Liver (tissue), 10 donors: ENCODE measurements at places on chromosomes 13 and 19.

- no peak for DNase-seq
Observed at GRCh38 chr13:98825659-98826058, 73.2 kb upstream of the SLC15A1 start.

DNA sequence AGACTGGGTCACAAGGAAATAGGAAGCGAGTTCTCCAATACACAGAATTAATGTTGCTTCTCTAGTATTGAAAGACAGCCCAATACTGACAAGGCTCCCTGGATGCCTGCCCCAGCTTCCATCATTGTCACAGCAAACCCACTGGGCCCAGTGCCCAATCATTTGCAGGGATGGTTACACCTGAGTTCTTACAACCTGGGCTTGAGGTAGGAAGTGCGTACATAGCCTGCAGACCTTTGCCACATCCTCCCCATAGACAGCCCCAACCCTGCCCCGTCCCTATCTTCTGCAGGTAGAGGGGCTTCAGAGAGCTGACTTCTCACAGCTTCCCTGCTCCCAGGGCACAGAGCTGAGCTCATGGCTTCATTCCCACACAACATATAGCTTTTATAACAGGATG is 108.1 kb upstream of the UBL3 start:
- no peak for DNase-seq

- no peak for DNase-seq
Observed at GRCh38 chr19:50486823-50487515, 10.3 kb upstream of the GARIN5A start.

DNA sequence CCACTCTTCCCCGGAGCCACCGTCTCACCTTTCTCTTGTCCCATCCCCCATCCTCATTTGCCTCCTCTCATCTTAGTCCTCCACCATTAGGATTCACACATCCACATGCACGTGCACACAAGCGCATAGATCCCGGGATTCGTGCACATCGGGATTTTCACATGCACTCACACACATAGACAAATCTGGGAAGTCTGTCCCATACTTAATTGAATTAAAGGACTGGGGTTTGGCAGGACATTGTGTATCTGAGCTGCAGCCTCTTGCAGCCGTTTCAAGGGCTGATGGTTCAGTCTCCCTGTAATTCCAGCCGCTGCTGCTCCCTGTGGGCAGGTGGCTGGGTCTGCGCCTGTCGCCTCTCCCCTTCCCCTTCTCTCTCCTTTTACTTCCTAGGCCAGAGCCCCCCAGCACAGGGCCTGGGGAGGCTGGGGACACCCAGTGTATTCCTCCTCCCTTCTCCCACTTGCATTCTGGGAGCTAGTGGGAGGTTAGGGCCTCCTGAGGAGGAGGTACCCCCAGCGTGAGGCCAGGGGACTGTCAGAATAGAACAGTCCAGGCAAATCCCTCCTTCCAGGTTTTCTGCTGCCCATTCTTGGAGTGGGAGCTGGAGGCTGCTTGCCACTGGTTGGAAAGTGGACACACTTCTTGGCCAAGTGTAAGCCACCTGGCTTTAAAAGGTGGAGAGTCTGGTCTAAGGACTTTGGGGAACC is 43.6 kb downstream of the LYL1 start:
- DNase-seq = no peak

DNA sequence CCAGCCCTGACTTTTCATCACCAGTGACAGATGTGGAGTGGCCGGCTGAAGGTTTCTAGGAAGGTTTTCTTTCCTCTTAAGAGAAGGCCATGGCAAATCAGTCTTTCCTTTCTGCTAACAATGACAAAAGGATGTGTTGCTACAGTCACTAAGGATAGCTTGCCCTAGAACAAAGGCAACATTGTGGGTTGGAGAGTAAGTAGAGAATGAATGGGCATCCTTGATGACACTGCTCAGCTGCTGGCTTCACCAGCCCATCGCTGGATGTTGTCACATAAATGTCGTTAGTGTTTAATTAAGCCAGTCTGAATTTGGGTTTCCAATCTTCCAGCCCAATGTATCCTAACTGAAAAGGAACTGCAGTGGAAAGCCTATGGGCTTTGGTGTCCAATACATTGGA is 168.4 kb downstream of the ZIC5 start:
- no peak for DNase-seq

GRCh38 chr19:48379058-48379457 is 12.3 kb downstream of the KDELR1 start:
- no peak for DNase-seq

GRCh38 chr19:14112051-14112808 is 5.3 kb downstream of the PRKACA start:
- no peak for DNase-seq

DNA sequence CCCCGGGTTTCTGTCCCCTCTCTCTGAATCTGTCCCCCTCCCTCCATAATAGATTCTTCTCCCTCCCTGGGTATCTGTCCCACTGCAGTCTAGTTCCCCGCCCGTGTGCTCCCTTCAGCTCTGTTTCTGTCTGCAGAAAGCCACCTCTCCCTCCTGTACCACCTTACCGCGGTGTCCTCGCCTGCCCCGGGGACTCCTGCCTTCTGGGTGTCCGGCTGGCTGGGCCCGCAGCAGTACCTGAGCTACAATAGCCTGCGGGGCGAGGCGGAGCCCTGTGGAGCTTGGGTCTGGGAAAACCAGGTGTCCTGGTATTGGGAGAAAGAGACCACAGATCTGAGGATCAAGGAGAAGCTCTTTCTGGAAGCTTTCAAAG is 1.3 kb downstream of the FCGRT start:
- no peak for DNase-seq

DNA sequence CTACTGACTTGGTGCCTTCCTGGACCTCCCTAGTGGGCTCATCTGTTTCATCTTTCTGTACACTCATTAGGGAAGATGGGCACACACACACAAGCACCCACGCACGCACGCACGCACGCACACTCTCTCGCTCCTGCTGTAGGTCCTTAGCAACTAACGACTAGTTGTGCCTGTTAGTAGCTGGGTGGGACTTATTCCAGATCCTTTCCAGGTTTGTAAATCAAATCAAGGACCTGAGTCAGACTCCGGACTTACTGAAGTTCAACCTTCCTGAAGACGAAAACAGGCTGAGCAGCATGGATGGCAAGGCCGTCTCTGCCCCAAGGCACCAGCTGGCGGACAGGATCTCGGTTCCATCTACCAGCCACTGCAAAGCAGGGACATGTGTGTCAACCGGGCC is 76.2 kb downstream of the SLC15A1 start:
- DNase-seq = no peak

DNA sequence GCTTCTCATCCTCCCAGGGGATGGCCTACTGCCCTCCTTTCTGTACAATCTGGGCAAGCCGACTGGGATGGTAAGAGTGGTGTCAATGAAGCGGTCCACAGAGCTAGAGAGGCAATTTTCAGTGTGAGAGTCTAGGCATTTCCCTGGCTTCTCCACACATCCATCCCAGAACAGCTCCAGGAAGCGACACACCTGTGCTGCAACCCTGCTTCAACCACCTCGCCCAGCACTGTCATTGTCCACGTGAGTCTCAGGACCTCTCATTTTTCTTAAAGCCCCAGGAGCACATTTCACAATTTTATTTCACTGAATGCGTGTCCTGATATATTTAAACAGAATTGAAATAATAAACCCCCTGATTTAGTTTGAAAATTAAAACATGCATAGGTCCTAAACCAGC is 15.5 kb upstream of the UBL3 start:
- no peak for DNase-seq

DNA sequence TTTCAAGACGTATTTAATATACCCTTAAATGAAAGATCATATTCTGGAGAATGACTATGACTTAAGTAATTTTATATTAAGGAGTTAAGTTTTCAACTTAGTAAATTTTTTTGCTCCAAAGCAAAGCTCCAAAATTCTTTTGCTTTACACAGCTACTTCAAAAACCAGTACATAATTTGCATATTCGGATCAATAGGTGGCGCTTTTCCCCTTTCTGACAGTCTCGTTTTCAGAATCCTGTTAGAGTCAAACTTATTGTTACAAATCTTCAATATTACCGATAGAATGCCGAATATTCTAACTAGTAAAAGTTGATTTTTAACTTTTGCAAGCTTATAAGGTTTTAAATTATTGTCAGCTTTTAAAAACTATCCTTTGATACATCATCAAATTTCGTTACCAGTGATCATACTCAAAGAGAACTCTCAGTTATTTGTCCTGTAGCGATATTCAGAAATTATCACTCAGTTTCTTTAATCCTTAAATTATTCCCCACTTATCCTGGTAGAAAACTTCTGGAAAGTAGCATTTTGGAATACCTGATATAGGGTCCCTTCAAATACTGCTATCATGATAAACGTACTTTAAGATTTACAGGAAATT is 852.7 kb upstream of the KLHL1 start:
- DNase-seq = no peak

- no peak for DNase-seq
Observed at GRCh38 chr19:38606131-38606530, 11.6 kb downstream of the MAP4K1 start.

GRCh38 chr13:50800091-50800739 is 43.3 kb downstream of the DLEU7 start:
- DNase-seq = no peak

DNA sequence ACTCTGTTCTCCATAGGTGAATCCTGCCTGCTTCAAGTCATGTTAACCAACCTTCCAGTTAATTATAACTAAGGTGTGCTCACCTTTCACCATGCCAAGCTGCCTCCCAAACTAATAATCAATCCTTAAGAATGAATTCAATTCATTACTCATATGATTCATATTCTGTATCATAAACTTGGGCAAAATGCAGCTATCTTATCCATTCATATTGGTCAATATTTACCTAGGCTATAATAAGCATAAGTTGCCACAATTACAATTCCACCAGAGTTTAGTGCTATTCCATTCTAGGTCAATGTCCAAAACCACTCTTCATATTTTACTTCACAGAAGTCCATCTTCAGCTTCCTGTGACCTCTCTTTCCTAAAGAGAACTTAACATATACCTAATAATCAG is 13.4 kb downstream of the ELF1 start:
- no peak for DNase-seq

GRCh38 chr19:30235946-30236345 is 136.2 kb upstream of the ZNF536 start:
- no peak for DNase-seq
